ENCODE measurements at places on chromosomes 1 and 21. TPM values are rescaled to one million over a fixed set of nuclear protein-coding genes. Genes with fewer than 3 reads are reported as not detected.

The NBPF20 gene
- total RNA-seq, result 3.3 TPM

GRCh38 chr1:116982319-116983004 is 19.1 kb upstream of the CD101 start:
- DNase-seq, result no peak

DNA sequence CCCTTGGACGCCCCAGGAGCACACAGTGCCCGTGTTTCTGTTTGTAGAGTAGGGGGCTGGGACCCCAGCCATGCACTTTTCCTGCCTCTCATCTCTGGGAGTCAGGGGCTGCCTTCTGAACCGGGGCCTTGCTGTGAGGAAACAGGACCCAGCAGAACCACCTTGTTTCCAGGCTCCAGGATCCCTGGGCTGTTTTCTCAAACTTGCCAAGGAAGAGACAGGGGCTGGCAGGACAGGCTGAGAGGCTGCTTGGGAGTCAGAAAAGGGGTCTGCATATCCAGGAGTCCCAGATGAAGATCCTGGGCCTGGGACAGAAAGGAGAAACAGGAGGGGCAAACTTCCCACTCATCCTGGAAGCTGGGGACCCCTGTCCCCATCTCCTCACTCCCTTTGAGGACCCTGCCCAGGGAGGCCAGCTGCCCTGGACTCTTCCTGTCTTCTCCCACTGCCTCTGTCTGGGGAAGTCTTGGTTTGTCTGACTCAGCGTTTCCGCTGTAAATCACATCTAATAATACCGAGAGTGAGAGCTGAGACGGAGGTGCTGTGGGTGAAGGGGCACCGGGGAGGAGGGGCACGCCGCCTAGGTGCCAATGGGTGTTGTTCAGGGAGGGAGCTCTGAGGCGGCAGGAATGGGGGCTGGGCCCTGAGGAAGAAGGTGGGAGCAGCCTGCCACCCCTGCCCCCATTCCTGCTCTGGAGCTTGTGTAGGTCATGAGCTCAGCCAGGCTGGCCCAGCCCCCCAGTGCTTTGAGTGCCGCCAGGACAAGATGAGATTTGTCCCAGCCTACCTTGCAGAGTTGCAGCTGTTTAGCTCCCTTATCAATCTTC is 16.7 kb downstream of the POU3F1 start:
- DNase-seq, result peak; percentile 76

DNA sequence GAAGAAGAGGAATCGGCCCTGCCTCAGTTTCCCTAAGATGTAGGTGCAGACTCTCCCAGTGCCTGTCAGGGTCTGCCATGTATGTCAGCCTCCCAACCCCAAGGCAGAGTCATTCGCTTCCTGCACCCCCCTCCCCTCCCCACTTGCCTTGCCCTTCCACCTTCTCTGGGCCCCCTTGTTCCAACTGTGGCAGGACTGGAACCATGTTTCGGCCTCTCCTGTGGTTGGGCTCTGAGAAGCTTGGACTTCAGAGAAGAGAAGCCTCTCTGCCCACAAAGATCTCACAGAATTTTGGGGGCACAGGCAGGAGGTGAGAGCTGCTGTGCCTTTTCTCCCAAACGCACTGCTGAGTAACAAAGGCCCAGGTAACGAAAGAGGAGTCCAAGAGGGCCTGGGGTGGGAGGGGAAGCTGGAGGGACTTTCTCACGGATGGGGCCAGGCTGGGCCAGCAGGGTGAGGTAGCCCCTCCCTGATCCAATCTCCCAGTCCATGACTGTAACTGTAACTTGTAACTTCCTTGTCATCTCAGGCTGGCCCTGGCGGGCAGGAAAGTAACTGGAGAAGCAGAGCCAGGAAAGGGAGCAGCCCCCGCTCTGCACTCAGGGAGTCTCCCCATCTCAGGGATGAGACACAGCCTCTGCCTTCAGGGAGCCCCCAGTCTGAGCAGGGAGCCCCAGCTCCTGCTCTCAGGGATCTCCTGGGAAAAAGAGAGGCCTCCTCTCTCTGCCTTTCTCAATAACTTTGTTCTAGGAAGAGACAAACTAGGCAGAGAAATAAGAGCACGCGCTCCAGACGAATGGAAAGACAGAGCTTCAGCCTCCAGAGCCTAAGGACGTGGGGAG is 11.3 kb downstream of the CRABP2 start:
- no peak for DNase-seq

GRCh38 chr1:3669421-3669821 is 17.1 kb downstream of the TP73 start:
- DNase-seq, result no peak

- DNase-seq, result no peak
Measured at GRCh38 chr1:59979666-59980065, 53.1 kb upstream of the CYP2J2 start.

- no peak for DNase-seq
Measured at GRCh38 chr21:46489800-46490199, 31.1 kb downstream of the DIP2A start.

DNA sequence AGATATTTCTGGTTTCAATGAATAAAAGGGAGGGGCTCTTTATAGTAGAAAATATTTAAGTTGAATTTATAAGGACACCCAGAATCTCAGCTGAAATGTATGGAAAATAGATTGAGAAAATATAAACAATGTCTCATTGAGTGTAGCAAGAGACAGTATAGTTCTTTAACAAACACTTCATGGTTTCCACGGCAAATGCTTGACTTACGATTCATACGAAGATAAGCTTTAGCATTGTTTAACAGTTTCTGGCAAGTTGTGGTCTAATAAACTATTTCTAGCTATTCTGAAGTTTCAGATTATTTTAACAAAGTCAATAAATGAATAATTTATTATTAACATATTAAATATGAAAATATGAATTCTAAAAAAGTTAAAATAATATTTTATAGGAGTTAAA is 1419.4 kb downstream of the KCNT2 start:
- no peak for DNase-seq

DNA sequence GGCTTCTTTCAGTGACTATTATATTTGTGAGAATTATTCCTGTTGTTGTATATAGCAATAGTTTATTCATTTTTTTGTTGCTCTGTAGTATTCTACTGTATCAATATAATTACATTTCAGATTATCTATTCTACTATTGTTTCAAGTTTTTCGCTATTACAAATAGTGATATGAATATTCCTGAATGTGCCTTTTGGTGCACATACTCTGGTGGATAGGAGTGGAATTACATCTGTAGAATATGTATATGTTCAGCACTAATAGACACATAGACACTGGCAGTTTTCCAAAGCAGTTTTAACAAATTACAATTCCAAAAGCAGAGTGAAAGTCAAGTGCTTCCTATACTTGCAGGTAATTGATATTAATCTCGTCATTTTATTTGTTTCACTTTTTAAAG is 696.2 kb upstream of the PRMT6 start:
- DNase-seq, result no peak

- DNase-seq, result no peak
Measured at GRCh38 chr1:31398246-31398645, 14.8 kb upstream of the SERINC2 start.

DNA sequence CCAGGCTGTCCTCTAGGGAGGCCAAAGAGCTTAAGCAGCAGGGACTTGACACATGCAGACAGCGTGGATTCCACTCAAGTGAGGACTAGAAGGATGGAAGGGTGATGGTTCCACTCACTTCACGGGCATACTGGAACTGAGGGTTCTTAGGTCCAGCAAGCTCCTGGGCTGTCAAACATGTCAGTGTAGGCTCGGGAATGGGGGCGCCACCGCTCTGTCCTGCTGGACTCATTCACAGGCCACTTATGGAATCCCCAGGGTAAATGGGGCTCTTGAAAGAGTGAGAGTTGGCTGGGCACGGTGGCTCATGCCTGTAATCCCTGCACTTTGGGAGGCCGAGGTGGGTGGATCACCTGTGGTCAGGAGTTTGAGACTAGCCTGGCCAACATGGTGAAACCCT is 27.7 kb upstream of the CSF3R start:
- DNase-seq, result no peak

The TTC22 gene
- not detected for total RNA-seq

GRCh38 chr1:65048335-65048734 is 82.0 kb upstream of the JAK1 start:
- no peak for DNase-seq

DNA sequence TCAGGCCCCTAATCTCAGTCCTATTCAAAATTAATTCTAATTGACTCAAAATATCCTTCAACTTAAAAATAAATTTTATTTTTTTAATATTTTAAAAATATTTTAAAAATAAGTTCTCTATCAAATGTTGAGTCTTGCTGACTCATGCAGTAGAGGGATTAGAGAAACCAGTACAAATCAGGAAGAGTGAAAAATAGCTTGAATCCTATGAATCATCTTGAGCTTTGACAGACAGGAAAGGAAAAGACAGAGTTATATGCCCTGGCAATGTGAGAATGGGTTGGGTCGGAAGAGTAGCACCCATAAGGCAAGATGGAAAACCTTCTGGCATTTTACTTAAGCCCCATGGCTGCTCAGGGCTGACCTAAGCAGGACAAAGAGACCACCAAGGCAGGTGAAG is 346.6 kb upstream of the RUNX1 start:
- DNase-seq, result peak; percentile 57

The KLHDC7A gene
- not detected for total RNA-seq

The PEX19 gene
- total RNA-seq, result 67.5 TPM

DNA sequence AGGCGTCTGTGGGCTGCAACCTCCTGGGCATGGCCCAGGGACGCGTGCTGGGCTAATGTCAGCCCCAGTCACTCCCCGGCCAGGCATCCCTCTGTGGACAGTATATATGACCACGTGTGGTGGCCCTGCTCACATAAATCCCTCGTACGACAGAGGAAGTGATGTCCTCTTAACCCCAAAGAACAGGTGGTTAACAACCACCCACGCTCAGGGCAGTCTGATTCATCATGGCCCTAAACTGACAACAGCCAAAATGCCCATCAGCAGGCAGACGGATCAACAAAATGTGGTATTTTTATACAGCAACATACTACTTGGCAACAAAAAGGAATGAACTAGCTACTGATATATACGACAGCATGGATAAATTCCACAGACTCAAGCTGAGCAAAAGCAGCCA is 51.0 kb downstream of the ECE1 start:
- DNase-seq, result peak; percentile 96

DNA sequence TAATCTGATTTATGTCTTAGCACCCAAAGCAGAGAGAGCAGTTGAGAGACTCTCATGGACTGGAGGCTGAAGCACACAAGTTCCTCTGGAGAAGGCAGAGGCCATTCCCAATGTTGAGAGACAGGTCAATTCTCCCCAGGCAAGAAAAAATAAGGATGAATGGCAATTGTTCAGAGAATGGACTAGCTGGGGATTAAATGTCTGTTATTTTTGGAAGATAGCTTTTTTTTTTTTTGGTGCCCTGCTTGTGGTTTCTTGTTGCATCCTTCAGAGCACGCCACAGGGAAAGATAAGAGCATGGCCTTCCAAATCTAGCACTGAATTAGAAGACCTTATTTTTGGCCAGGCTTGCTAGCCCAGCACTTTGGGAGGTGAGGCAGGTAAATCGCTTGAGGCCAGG is 65.6 kb upstream of the ERRFI1 start:
- peak; percentile 85 for DNase-seq

DNA sequence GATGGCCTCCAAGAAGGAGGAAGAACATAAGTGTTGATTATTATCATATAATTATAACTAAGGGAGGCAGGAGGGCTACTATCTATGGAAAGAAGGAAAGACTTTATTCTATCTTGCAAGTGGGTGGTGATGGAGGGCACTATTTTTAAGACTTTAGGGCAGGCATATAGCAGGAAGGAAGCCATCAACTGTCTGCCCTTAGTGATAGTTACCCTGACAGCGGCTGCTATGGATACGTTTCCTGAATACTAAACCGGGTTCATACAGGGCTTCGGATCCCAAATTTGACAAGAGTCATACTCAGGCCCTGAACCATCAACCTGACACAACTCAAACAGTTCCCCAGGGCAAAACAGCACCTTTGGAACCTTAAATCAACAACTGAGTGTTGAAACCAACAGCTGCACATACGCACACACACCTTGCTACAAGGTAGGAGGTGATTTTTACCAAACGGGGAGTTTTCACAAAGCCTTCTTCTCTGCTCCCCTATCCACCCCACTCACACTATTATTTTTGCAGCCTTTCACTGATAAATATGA is 397.2 kb downstream of the OMA1 start:
- no peak for DNase-seq

GRCh38 chr1:36516372-36517010 is 33.8 kb upstream of the CSF3R start:
- peak; percentile 57 for DNase-seq

DNA sequence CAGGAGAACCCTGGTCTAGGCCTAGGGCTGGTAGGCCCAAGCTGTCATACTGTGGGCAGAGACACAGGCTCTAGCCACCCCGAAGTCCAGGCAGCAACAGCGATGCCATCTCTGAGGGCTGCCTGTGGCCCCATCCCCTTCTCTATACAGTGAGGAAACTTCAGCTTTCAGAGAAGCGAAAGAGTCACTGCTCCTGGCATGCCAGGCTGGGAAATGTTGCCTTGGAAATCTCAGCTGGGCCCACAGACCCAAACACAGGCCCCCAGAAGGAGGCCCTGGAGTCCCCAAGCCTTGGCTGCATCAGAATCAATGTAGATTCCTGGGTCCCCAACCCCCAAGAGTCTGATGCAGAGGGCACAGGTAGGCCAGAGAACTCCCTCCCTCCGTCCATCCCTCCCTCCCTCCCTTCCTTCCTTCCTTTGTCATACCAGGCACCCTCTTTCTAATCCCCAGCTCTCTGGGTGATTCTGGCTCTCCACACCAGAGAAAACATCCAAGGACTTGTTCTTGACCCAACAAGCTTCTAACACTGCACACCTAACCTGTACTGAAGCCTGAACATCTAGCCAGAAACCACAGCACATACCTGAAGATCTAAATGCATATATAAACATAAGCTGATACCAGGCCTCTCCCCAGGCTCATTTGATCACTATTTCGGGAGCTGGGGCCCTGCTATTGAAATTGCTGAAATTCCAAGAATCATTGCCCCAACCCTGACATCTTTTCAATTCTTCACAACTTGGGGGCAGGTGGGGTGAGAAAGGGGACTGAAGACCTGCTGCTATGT is 143.2 kb upstream of the EDN2 start:
- DNase-seq, result no peak

The CRYZL1 gene
- 19.1 TPM for total RNA-seq
